Airway epithelial cell (primary cell): ENCODE measurements at places on chromosomes 13 and 19. TPM values are rescaled to one million over a fixed set of nuclear protein-coding genes. Genes with fewer than 3 reads are reported as not detected.

CACNA1A gene
- total RNA-seq = 0.14 TPM in 1 of 2 replicates, not detected in the other

MBD3L1 gene
- not detected in 2 replicates for total RNA-seq

RNF225 gene
- 3.8 and 4.2 TPM in 2 replicates for total RNA-seq

LCP1 gene
- total RNA-seq = 2.8 and 4.7 TPM in 2 replicates

HCST gene
- not detected in 2 replicates for total RNA-seq

SIGLEC9 gene
- total RNA-seq = not detected in 2 replicates

ANKLE1 gene
- total RNA-seq = 0.85 and 2.2 TPM in 2 replicates
